Peyer's patch (tissue), 4 donors: ENCODE measurements at places on chromosomes 7 and 10. TPM values are rescaled to one million over a fixed set of nuclear protein-coding genes. Genes with fewer than 3 reads are reported as not detected.

Gene ANXA11
- 269 TPM for total RNA-seq

Gene CALHM3
- not detected for total RNA-seq

DNA sequence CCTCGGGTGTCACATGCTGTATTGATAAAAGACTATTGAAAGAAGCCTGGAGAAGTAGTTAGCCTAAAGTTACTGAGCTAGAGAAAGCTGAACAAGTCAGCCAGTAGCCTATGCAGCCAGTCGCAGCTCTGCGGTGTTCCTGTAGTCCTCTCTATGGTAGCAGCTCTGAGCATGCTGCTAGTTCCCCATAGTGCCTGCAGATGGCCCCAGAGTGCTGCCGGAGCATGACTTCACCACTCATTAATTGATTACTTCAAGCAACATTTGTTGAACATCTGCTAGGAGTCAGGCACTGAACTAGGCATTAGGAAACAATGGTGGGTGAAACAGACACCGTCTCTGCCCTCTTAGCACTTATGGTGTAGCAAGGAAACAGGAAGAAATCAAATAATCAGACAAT lies 422.7 kb downstream of the SORCS3 start:
- peak; percentile 67 for DNase-seq
- H3K4me3 ChIP-seq, result no peak overlapping the region
- no peaks in the 10 kb centered on the region for H3K36me3 ChIP-seq
- no peak overlapping the region for H3K27ac ChIP-seq
- no peaks in the 10 kb centered on the region for H3K27me3 ChIP-seq
- no peaks in the 10 kb centered on the region for H3K4me1 ChIP-seq

- no peaks in the 10 kb centered on the region for H3K27me3 ChIP-seq
- no peaks in the 10 kb centered on the region for H3K36me3 ChIP-seq
- H3K4me3 ChIP-seq, result no peak overlapping the region
- DNase-seq, result no peak
These were observed 43.3 kb downstream of the ETV1 start for GRCh38 chr7:13946181-13946580.
